ENCODE measurements at places on chromosomes 11 and 22.
A peak's percentile ranks its signal among the peaks of the same experiment; 100 is the strongest.

DNA sequence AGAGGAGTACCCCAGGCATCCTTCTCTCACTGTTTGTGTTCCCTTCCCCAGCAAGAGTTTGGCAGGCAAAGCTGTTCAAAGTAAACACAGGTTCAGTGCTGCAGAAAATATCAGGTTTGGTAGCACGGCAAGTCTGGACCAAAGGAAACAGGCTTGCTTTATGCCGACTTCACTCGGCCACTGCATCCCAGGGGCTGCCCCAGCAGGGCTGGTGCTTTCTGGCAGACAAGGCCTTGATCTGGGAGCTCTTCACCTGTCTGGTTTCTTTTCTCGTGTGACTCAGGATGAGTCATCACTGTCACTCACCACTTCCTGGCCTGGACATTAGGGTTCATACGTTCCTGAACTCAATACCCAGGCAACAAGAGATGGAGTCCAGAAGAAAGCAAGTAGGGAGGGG lies 52.6 kb upstream of the NAV2 start:
- DNase-seq: peak; percentile 26

DNA sequence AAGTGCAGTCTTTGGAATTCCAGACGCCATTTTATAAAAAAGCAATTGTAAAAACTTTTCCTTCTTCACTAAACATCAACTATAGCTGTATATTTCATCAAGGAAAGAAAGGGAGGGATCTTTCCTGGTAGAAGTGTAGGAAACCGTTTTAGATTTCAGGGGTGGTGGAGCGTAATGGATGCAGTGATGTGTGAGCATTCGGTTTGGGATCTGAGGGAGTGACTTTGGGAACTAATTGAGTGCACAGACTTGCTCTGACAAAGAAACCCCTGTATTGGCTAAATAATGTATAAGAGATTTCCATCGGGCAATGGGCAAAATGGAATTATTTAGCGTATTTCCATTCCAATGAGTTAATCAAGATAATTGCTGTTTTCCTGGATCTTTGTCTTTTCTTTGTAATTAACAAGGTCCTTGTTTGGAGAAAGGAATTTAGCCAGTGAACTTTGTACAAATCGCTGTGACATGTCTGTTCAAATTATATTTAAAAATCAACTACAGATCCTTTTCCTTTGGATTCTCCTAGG lies 125.0 kb upstream of the NARS2 start:
- DNase-seq: no peak

DNA sequence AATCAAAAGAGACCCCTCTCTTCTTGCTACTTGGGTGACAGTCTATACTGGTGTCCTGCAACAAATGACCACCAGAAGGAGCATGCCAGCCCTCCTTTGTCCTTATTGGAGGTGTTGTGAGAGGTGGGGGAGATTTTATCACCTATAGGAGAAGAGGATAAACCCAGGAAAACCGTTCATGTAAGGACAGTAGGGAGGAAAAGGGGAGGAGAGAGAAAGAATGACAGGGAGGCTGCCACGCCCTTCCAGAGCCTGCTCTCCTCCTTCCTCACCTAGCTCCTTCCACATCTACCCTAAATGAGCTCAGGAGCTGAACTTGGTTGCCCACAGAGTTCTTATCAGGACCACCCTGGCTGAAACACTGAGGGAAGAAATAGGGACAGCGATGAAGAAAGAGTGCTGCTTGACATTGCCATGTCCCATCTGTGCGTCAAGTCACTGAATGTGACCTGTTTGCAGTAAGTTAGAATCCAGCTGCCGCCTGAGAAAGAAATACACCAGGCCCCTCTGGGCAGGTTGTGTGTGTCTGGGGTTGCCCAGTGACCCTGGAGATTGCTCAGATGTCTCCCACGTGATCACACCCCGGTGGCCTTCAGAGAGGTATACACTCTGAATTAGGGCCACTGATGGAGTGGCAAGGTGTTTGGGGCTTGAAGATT lies 40.4 kb upstream of the ETS1 start:
- DNase-seq: no peak

- DNase-seq: no peak
These were observed 161.5 kb upstream of the BLID start for GRCh38 chr11:122277493-122277892.

DNA sequence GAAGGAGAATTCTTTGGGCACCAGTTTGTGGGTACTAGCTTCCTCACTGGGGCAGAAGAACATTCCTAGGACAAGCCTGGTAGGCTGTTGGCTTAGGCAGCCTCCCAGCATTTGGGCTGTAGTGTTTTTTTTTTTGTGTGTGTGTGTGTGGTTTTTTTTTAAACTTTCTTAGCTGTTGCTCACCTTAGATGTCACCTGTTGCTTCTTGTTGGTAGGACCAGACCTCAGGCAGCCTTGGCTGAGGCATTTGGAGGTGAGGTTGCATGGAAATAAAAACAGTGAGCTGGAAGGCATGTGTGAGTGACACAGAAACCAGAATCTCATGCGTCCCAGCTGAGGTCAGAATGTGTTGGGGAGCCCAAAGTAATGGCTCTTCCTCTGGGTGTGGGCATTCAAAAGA lies 21.3 kb downstream of the AMPD3 start:
- DNase-seq: no peak

DNA sequence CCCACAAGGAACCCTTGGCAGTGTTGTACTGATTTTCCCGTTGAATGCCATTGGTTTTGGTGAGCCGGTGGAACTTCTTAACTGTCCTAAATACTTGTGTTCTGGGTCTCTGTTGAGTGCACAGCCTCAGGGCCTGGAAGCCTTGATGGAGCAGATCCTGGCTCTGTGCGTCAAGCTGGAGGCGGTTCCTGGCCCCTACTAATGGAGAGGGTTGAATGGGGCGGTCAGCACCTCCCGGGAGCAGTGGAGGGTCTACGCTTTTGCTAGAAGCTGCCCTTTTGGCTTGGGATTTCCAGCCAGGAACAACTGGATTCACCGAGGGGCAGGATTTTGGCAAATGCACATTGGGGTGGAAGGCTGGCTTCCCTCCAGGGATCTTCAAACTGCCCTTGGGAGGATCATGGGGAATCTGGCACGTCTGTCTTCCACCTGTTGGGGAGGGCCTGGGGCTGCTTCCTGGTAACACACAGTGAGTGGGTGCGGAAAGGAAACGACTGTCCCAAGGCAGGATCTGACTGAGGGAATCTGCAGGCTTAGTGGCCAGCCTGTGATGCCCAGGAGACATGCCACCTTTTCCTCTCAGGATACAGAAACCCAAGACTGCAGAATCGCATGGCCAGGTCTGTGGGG lies 6.9 kb upstream of the OSBPL5 start:
- DNase-seq: no peak

GRCh38 chr11:112652786-112653390 lies 308.3 kb upstream of the NCAM1 start:
- DNase-seq: peak; percentile 43

DNA sequence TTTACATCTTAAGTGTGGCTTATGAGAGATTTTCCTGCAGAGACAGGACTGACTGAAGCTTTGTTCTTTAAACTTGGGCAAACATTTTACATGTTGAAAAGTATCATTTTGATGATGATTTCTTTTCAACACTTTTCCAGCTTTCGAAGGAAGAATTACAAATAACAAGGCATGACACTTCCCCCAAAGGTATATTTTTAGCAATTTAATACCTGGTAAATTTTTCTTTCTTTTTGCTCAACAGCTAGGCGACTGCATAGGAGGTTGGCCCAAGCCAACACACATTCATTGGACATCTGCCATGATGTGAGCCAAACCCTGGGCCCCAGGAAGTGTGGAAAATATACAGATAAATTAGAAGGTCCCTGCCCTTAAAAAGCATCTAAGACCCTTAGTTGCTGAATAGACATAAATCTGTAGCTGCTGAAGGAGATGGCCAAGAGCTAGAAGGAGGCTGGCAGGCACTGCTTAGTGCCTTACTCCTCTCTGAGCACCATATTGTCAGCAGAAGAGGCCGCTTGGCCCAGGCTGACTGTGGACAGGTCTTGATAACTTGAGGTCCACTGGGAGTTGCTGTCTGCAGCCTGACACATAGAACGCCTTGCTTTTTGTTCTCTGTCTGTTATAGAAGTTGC lies 53.3 kb upstream of the CD44 start:
- no peak for DNase-seq

GRCh38 chr22:19064354-19065054 lies 57.7 kb downstream of the DGCR2 start:
- DNase-seq: no peak

DNA sequence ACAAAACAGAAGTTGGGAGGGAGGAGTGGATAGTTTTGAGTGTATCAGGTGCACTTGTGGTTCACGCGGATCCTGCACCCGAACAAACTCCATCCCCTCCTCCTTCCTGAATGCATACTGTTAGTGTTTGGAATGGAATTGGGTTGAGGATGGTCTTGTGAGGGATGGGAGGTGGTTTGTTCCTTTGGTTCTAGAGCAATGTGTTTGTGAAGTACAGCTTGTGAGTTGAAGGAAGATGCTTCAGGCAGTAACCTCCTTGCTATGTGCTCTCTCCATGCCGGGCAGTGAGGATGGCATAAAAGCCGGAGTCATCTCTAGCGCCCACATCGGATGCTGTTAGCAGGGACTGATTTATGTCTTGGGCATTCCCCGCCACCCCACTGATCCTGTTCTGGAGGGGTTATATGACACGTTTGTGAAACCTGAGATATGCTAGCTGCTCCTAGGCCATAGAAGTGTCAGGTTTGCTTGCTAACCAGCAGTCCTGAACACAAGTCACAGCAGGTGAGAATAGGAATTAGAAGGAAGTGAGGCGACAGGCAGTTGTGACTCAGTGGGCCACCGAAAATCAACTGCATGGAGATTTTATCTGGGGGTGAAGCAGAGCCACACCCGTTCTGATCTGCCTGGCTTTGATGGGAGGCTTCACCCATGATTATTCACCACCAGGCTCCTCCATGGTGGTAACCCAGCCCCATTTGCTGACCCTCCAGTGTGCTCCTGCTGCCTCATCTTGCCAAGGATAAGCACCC lies 2.2 kb downstream of the BCR start:
- DNase-seq: no peak
